ENCODE measurements at places on chromosomes 16 and 17.
A peak's percentile ranks its signal among the peaks of the same experiment; 100 is the strongest.

GRCh38 chr17:3043737-3044365, 19.6 kb downstream of the OR1D5 start:
- no peak overlapping the region for H3K4me3 ChIP-seq
- DNase-seq: no peak
- H3K4me1 ChIP-seq: no peaks in the 10 kb centered on the region
- H3K27me3 ChIP-seq: peaks cover 14% of the 10 kb centered on the region
- H3K27ac ChIP-seq: no peak overlapping the region
- no peaks in the 10 kb centered on the region for H3K36me3 ChIP-seq

DNA sequence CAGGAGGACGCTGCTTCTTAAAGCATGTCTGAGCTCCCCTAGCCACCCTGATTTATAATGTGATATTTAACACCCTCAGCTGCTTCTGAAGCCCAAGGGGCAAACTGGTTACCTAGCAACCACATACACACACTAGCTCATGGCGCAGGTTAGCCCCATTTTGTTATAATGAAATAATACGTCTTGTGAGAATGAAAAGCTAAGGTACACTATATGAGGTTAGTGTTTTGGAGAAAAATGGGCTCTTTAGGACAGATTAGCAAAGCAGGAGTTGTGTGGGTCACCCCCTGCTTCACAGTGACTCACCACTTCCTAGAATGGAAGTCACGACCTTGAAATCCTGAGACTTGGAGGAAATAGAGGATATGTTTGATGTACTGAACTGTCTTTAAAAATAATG, 404.8 kb upstream of the HSBP1 start:
- no peak overlapping the region for H3K27ac ChIP-seq
- H3K27me3 ChIP-seq: peaks cover 21% of the 10 kb centered on the region
- H3K4me1 ChIP-seq: no peaks in the 10 kb centered on the region
- H3K36me3 ChIP-seq: no peaks in the 10 kb centered on the region
- H3K4me3 ChIP-seq: no peak overlapping the region

DNA sequence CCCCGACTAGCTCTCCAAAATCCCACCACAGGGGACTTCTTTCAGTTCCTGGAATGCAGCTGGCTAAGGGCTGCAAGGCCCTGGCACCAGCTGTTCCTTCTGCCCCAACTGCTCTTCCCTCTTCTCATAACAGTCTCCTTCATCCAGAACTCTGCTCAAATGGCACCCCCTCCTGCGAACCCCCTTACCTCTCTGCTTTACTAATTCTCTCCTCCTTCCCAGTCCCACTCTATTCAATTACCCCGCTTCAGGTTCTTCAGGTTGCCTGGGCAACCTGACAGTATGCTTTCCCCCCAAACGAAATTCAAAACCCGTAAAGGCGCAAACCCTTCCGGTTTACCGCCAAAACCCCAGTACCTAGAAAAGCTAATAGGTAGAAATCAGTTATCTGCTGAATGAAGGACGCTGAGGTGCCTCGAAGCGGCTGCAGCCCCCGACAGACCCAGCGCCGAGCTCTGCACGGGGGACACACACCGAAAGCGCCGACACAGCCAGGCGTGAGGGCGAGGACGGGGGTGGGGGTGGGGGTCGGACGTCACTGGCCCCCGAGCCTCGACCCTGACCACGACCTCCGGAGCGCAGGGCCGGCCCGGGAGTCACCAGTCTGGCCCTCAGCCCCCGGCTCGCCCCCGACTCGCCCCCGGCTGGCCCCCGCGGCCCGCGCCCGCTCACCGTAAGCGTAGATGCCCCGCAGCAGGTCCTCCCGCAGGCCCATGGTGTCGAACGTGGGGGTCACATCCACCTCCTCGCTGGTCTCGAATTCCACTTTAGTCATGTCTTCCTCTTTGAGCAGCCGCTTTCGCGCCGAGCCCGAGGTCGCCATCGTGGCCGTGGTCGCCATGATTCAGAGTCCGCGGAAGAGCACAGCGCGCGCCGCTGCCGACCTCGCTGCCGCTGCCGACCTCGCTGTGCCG, 550 bp downstream of the EIF4A3 start:
- H3K4me3 ChIP-seq: peak overlapping the region; percentile 95
- DNase-seq: no peak
- no peaks in the 10 kb centered on the region for H3K27me3 ChIP-seq
- H3K36me3 ChIP-seq: peaks cover 9% of the 10 kb centered on the region
- H3K27ac ChIP-seq: peak overlapping the region; percentile 87
- H3K4me1 ChIP-seq: peaks cover 30% of the 10 kb centered on the region

DNA sequence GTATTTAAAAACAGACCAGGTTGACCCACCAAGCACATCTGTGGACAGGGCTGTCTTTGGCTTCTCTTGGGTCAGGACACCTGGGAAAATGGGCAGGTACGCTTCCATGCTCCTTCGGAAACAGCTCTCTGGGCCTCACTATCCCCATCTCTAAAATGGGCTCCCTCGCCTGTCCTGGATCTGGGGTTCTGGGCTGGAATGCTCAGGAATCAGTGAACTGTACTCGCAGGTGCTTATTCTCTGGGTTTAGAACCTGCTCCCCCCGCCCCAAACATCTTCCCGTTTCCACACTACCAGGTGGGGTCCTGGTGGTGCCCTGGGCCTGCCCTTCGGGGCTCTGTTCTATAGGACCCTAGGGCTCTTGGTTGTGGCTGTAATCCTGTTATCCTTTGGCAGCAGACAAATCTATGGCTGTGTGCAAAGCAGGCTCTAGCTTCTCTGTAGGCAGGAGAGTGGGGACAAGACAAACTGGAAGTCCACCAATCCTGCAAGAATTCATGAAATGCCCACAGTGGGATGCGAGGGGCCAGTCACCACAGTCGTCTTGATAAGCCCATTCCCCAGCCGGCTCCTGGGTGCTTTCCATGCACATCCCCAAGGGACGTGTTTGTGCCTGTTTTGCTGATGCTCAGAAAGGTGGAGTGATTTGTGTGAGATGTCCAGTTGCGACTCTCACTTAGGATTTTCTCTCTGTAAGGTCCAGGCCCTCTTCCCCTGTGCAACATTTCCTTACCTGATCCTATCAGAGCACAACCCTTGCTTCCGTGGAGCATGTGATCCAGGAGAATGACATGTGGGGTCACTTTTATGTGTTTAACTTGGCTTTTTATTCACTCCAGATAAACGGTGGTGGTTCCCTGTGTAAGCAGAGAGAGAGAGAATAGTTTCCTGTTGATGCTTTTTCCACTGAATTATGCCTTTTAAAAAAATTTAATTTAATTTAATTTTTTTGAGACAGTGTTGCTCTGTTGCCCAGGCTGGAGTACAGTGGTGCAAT, 37.2 kb downstream of the HAPSTR1 start:
- peak overlapping the region; percentile 40 for H3K27ac ChIP-seq
- no peak for DNase-seq
- H3K27me3 ChIP-seq: no peaks in the 10 kb centered on the region

DNA sequence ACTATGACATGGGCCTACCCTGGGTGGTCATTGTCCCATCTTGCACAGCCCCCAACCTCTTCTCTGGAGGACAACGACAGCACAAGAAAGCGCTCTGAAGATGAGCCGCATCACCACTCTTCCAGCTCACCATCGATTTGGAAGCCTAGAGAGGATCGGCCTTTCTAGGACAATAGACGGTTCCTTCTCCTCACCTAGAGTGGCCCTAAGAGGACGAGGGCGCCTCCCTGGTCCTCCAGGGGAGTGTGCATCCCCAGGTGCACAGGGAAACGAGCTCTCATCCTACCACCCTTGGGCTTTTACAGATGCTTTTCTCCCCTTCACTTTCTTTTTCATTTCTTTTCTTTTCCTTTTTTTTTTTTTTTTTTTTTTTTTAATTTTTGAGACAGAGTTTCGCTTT, 20.3 kb upstream of the SLC52A1 start:
- peaks cover 2% of the 10 kb centered on the region for H3K36me3 ChIP-seq
- peaks cover 13% of the 10 kb centered on the region for H3K27me3 ChIP-seq
- H3K4me1 ChIP-seq: peaks cover under 1% of the 10 kb centered on the region
- no peak overlapping the region for H3K27ac ChIP-seq
- no peak for DNase-seq
- no peak overlapping the region for H3K4me3 ChIP-seq

- H3K27me3 ChIP-seq: peaks cover 23% of the 10 kb centered on the region
- no peak overlapping the region for H3K4me3 ChIP-seq
- H3K36me3 ChIP-seq: no peaks in the 10 kb centered on the region
- no peak overlapping the region for H3K27ac ChIP-seq
These were observed 29.9 kb downstream of the VWA3A start for GRCh38 chr16:22122239-22122638.

DNA sequence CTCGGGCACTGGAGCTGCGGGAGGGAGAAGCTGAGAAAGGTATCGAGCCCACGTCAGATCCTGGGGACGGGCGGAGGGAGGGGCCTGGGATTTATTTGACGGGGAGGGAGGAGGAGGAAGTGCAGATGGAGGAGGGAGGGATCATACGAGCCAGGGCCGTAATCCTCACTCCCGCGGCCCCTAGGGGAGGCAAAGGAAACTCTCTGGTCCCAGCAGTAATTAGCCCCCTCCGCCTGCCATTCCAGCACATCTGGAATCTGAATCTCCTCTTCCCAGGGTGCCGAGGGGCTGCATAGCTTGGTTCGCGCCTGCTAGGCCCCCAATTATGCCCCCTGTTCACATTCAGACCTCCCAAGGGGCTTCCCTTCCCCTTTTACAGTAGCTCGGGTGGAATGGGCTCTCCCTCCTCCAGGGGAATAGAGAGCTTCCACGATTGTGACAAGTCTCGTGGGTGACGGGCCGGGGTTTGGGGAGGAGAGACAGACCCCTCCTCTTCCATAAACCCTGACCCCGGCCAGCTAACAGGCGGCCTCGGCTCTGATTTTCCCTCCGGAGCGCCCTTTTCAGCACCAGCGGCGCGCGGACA, at the start of gene SEZ6L2:
SEZ6L2 (minus strand) TSS at position 35 of the 586 bp plus-strand sequence. CDS start 531 bp downstream, outside the sequence.
- H3K36me3 ChIP-seq: no peaks in the 10 kb centered on the region
- H3K4me1 ChIP-seq: peaks cover 28% of the 10 kb centered on the region
- DNase-seq: peak; percentile 92
- H3K27ac ChIP-seq: peak within 1 kb of the TSS; percentile 94
- peaks cover 39% of the 10 kb centered on the region for H3K27me3 ChIP-seq

DNA sequence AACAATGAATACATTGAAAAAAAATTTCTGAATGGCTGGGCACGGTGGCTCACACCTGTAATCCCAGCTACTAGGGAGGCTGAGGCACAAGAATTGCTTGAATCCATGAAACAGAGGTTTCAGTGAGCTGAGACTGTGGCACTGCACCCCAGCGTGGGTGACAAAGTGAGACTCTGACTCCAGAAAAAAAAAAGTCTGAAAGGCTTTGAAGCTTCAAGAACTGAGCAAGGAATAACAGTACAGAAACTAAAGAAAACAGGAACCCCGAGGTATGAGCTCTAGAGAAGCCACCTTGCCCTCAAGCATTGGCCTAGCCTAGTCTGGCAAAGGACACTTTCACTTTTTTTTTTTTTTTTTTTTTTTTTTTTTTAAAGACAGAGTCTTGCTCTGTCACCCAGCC, 45.0 kb downstream of the TEX2 start:
- peaks cover 2% of the 10 kb centered on the region for H3K27me3 ChIP-seq
- H3K36me3 ChIP-seq: peaks cover 20% of the 10 kb centered on the region
- H3K27ac ChIP-seq: peak overlapping the region; percentile 95
- H3K4me3 ChIP-seq: no peak overlapping the region
- DNase-seq: no peak

DNA sequence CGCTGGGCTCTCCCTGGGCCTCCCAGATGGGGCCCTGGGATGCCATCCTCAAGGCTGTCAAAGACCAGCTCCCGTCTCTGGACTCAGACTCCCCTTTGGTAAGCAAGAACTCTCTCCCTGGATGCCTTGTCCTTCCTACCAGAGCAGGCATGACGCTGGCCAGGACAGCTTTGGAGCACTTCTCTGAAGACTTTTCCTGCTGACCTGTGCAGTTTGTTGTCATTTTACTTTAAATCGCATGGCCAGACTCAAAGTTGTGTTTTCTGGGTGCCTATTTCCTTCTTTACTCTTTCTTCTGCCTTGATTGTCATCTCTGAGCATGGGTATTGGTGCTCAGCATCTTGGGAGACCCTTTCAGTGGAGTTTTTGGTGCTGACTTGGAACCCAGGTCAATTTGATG, 2.2 kb downstream of the DNAAF8 start:
- peaks cover 13% of the 10 kb centered on the region for H3K4me1 ChIP-seq
- H3K27ac ChIP-seq: no peak overlapping the region
- no peak for DNase-seq
- H3K36me3 ChIP-seq: no peaks in the 10 kb centered on the region
- H3K4me3 ChIP-seq: peak overlapping the region; percentile 20

DNA sequence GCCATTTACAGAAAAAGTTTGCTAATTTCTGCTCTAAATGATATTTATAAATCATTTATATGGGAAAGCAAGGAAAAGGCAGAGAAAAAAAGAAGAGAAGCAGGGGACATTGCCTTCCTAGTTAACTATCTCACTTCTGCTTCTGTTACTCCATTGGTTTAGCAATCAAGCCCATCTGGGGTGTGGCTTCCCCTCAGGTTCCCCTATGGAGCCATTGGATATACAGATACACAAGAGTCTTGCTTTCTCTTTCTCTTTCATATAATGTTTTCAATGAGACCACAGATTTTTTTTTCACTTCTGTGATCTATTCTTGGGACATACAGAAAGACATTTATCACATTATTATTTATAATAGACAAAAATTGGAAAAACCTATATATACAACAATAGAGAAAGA, 105.6 kb upstream of the TOM1L1 start:
- no peaks in the 10 kb centered on the region for H3K27me3 ChIP-seq
- no peaks in the 10 kb centered on the region for H3K4me1 ChIP-seq
- no peak for DNase-seq
- H3K27ac ChIP-seq: no peak overlapping the region
- no peak overlapping the region for H3K4me3 ChIP-seq
- H3K36me3 ChIP-seq: no peaks in the 10 kb centered on the region

- no peaks in the 10 kb centered on the region for H3K4me1 ChIP-seq
- no peak overlapping the region for H3K4me3 ChIP-seq
- no peaks in the 10 kb centered on the region for H3K27me3 ChIP-seq
- H3K27ac ChIP-seq: no peak overlapping the region
These were observed 1100.6 kb upstream of the RBFOX1 start for GRCh38 chr16:6232056-6232455.

GRCh38 chr17:77115510-77115909, 25.3 kb upstream of the SEC14L1 start:
- DNase-seq: no peak
- no peak overlapping the region for H3K4me3 ChIP-seq
- no peaks in the 10 kb centered on the region for H3K36me3 ChIP-seq
- no peak overlapping the region for H3K27ac ChIP-seq
- no peaks in the 10 kb centered on the region for H3K27me3 ChIP-seq

DNA sequence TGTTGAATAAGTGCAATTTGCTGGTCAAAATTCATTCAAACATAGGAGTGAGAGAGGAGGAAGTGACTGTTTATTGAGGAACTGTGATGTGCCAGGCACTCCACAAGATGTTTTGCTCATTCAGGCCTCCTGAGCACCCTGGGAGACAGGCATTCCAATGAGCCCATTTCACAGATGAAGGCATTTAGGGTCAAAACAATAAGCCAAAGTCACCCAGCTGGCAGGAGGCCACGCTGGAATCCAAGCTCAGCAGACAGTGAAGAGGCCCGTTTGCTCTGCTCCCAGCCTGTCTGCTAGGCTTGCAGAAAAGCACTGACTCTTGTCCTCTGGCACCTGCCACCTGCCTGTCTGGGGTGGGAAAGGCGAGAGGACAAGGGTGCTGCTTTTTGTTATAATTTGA, 10.1 kb upstream of the SLC25A39 start:
- H3K36me3 ChIP-seq: no peaks in the 10 kb centered on the region
- H3K4me1 ChIP-seq: no peaks in the 10 kb centered on the region
- H3K27me3 ChIP-seq: peaks cover 7% of the 10 kb centered on the region

GRCh38 chr16:74079232-74079586, 217.4 kb upstream of the PSMD7 start:
- no peak overlapping the region for H3K27ac ChIP-seq
- DNase-seq: no peak
- H3K36me3 ChIP-seq: no peaks in the 10 kb centered on the region
- no peak overlapping the region for H3K4me3 ChIP-seq
- H3K4me1 ChIP-seq: no peaks in the 10 kb centered on the region
- H3K27me3 ChIP-seq: peaks cover 6% of the 10 kb centered on the region

Data from mesothelial cell of epicardium (in vitro differentiated cells).